NCI-H2081 treated with DMSO at 0.1 percent for 48 hours (cell line): ENCODE measurements at places on chromosomes 13 and 19.

DNA sequence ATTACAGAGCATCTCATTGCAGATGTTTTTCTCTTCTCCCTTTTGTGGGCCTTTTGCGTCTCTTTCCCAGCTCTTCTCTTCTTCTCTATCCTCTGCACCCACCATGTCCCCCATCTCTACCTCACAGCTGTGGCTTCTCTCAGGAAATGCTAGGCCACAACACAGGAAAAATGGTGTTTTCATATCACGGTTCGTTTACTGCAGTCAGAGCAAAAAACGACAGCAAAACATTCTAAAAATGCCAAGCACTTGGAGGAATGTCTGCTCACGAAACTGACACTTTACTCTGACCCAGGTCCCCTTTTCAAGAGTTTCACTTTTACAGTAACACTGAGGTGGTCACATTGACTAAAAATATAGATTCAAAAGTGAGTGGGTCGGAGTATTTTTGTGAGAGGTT is 152.2 kb downstream of the DCT start:
- no peak for DNase-seq

DNA sequence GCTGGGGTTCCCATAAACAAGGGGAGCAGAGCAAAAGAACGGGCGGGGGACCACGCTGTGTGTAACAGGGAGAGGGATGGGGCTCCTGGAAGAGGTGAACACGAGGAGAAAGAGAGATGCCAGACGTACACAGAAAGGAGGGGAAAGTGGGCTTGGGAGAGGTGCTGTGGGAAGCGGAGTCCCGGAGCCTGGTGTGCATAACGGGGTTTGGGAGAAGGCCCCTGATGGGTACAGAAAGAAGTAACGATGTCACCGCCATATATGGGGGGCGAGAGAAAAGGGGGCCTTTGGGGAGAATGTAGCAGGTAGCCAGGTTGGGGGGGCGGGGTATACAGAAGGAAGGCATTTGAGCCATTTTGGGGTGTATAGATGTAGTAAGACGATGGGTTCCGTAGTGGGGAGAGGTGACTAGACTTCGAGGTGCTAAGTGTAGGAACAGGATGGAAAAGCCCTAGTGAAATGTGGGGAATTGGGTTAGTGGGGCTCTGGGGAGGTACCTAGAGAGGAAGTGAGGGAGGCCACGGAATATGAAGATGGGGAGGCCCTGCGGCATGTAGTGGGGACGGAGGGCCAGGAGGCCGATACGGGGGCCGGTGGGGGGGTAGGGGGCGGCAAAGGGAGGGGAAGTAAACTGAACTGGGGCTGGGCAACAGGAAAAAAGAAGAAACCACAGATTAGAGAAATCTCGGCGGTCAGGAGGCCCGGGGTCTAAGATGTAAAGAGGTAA is 787 bp downstream of the ZNF580 start:
- no peak for DNase-seq

DNA sequence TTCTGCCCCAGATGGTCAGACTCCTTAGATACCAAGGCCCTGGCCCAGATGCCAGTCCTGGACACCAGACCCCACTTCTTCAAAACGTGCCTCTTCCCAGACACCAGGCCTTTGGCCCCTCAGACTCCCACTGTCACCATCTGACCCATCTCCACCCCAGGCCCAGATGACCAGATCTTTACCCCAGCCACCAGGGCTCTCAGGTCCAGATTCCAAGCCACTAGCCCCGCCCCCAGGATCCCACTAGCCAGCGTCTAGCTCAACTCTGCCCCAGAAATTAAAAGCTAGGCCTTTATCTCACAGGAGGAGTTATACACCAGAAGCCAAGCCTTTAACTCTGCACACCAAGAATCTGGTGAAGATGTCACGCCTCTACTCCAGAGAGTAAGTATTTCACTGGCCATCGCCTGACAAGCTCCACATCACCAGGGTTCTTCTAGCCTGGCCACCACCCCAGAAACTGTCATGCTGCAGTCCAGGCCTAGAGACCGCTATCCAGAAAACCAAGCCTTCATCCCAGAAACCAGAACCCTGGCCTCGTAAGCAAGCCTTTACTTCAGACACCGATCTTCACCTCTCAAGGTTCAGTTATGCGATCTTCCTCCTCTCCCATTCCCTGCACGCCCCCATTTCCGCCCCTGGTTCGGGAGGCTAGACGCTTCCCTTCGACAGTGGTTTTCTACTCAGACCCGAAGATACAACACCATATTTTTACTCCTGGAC is 595 bp downstream of the XAB2 start:
- DNase-seq, result no peak

DNA sequence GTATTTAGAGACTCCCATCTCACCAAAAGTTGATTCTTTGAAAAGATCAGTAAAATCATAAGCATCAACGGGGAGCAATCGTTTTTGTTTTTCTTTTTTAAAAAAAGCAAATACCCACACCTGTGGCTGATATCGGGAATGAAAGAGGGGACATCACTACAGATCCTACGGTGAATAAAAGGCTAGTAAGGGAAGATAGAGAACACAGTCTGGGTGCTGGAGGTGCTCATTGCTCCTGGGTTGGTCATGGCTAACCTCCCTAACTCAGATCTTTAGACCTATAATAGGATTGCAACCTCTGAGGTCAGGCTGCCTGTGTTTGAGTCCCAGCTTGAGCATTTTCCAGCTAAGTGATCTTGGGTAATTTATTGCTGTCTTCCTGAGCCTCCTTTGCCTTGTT is 1.1 kb downstream of the EHD2 start:
- no peak for DNase-seq

DNA sequence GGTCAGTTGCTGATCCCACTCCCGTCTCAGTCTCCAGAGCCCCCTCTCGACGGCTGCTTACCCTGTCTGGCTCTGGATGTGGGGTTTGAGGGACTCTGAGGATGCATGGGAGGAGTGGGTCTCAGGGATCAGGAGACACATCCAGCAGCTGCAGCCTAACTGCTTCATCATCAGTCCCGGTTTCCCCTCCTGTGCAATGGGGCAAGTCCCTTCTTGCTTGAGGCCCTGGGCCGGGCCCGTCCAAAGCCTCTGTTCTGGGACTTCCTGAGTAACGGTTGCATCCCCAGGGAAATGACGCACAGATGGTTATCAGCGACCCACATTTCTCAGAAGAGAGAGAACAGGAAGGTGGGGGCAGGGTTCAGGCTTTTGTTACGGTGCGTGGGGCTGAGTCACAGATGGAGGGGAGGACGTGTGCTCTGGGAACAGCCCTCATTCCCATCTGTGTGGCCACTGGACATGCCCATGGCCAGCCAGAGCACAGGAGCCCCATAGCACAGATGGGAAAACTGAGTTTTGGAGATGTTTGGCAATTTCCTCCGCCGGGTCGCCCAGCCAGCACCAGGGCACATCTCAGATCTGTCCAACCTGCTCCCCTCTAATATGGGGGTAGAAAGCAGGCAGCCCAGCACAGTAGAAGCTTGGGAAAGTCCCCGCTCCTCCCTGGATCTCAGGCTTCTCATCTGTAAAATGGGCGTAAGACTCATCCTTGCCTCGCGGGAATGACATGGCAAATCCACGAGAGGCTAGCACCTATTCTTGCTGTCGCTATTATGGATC is 19.3 kb downstream of the GNA15 start:
- DNase-seq, result no peak

DNA sequence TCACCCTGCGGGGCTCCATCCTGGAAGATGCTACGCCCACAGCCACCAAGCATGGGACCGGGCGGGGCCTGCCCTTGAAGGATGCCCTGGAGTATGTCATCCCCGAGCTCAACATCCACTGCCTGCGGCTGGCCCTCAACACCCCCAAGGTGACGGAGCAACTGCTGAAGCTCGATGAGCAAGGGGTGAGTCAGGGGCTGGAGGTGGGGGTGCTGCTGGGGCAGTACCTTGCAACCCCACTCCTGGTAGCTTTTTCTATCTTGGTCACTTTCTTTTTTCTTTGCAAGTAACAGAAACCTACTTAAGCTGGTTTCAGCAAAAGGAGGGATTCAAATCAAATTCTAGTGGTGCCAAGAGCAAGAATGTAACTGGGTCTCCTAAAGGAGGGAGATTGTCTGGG is 124.1 kb downstream of the DPF1 start:
- no peak for DNase-seq

DNA sequence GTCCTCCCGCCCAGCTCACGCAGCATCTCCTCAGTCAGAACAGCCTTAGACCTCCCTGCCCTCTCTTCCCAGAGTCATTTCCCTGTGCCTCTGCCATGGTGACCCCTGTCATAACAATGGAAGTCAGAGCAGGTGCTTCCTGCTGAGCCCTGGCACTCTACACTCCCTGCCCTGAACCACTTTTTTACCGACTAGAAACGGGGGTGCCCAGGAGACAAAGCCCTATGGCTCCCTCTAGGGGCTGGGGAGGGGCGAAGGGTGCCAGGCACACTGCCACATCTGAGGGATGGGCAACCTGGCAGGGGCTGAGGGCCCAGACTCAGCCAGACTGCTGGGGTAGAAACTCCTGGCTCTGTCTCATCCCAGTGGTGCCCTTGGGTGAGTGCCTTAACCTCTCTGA is 16.4 kb downstream of the ZNF574 start:
- DNase-seq, result no peak

- DNase-seq, result no peak
Observed at GRCh38 chr19:41535029-41535622, 40.8 kb upstream of the CEACAM21 start.

DNA sequence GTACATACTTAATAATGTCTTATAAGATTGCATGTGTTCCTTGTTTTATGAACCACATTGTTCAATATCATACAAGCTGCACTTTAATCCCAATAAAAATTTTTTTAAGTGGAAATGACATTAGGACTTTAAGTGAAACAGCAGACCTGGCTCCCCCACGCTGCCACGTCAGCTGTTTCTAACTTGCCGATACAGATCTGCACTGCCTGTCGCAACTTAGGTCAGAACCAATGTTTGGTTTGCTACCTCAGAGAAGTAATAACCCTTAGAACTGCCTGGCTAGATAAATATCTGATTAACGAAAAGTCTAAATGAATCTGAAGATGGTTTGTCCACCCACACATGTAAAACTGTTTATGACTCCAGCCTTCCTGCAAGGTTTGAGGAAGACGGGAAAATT is 327.5 kb upstream of the DACH1 start:
- no peak for DNase-seq

DNA sequence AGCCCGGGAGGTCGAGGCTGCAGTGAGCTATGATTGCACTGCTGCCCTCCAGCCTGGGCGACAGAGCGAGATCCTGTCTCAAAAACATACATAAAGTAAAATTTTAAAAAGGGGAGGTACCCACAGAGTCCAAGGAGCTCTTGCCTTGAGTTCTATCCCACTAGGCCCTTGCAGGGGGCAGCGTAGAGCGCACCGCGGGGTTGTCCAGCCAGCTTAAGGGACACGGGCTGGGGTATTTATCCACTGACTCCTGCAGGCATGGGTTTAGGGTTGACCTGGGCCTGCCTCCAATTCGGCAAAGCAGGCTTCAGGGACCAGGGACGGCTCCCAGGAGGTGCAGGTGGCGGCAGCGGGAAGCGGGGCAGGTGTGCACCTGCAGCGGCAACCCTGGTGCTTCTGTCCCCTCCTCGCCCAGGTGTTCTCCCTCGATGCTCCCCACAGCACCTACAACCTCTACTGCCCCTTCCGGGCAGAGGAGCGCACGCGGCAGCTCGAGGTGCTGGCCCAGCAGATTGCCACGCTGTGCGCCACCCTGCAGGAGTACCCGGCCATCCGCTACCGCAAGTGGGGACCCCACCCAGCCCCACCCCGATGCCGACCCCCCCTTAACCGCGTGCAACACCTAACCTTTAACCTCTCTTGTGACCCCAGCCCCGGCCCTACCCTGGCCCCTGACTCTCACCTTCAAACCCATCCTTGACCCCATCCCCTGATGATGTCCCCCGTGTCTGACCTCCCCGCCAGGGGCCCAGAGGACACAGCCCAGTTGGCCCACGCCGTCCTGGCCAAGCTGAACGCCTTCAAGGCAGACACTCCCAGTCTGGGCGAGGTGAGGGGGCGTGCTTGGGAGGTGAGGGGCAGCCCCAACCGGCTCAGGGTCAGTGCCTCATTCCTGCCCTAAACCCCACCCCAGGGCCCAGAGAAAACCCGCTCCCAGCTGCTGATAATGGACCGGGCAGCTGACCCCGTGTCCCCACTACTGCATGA is 4.7 kb downstream of the STXBP2 start:
- no peak for DNase-seq

DNA sequence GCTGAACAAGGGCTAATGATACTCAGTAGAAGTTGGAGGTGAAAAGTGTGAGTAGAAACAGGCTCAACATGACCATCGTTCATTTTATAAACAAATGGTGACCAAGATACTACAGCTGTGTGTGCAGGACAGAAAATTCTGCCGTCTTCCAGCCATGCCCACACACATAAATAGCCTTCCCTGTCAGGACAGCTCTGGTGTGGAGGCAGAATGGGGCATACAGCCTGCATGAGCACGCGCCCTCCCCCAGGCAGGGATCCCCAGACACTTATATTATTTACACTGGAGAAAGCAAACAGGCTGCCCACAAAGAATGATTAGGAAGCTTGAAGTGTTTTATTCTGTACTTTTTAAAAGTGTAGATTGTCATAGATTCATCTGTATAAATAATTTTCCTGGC is 20.4 kb downstream of the GJA3 start:
- DNase-seq, result no peak

DNA sequence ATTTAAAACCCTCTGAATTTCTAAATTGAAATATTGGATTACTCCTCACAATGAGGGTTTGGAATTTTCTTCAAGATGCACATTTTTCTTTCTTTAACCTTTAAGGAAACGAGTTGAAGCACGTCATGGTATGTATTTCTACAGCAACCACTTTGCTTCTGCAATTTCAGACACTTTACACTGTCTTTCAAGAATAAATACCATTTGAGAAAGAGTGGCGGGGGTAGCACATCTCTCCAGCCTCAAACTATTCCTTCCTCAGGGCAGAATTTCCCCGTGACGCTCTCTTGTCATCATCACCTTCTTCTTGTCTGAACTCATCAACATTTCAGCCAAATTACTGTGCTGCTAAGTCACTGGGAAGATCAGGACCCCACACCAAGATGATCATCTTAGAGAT is 1073.4 kb downstream of the EFNB2 start:
- no peak for DNase-seq

- no peak for DNase-seq
Observed at GRCh38 chr13:37141011-37141410, 35.5 kb upstream of the CSNK1A1L start.

DNA sequence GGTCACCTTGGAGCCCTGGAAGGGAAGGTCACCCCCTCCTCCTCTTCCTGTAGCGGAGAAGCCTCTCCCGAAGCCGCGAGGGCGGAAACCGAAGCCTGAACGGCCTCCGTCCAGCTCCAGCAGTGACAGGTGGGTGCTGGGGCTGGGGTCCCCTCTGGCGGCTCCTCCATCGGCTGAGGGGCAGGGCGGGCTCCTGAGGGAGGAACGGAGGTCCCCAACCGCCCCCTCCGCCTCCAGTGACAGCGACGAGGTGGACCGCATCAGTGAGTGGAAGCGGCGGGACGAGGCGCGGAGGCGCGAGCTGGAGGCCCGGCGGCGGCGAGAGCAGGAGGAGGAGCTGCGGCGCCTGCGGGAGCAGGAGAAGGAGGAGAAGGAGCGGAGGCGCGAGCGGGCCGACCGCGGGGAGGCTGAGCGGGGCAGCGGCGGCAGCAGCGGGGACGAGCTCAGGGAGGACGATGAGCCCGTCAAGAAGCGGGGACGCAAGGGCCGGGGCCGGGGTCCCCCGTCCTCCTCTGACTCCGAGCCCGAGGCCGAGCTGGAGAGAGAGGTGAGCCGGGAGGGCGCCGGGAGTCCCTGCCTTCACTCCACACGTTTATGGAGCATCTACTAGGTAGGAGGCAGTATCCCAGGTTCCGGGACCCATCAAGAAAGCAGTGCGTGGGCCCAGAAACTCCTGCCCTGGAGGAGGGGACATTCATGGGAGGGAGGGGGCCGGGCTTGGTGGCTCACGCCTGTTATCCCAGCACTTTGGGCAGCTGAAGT is 22.0 kb downstream of the HDGFL2 start:
- no peak for DNase-seq
